CD4-positive, alpha-beta T cell treated with Interferon alpha-2 for 1 hour (primary cell): ENCODE measurements at places on chromosomes 6 and 20.

DNA sequence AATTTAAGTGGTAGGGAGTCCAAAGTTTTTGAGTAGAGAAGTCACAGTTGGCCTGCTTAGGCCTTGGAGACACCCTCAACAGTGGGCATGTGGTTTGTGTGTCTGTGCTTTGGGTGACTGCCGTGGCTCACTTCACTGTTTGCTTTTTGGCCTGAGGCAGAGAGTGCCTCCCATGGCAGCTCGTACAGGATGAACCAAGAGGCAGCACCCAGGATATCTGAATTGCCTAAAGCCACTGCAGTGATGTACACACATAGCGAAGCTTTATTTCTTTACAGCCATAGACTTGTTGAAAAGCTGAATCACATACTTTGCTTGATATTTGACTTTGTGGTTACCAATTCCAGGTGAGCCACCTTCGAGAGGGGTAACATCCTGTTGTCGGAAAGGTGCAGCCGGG lies 21.6 kb downstream of the RREB1 start:
- DNase-seq, result no peak

DNA sequence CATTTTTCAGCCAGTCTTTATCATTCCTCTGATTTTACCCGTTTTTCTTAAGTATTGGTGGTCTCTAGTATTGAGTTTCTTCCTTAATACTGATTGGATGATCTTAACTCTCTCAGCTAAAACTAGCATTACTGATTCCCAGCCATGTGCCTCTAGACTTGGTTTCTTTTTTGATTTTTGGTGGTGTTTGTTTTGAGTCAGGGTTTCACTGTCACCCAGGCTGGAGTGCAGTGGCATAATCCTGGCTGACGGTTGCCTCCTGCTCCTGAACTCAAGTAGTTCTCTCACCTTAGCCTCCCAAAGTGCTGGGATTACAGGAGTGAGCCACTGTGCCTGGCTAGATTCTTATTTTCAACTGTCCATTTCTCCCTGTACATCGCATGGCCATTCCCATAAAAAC lies 24.9 kb downstream of the DPPA5 start:
- no peak for DNase-seq

- no peak for DNase-seq
These were observed 42.2 kb downstream of the C6orf132 start for GRCh38 chr6:42100029-42100901.

DNA sequence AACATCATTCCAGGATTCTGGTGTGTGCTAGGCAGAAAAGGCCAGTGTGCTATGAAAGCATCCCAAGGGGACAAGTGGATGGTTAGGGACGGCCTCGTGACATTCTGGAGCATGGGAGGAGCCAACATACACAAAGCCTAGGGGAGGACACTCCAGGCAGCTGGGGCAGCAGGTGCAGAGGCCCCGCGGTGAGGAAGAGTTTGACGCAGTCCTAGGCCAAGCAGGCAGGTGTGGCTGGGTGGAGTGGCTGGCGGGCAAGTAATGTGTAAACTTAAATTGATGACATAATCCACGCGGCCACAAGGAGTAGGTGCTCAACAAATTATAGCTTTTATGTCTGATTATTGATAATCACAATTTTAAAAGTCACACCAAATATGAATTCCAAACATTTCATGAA lies 93.6 kb downstream of the TMEM242 start:
- no peak for DNase-seq

DNA sequence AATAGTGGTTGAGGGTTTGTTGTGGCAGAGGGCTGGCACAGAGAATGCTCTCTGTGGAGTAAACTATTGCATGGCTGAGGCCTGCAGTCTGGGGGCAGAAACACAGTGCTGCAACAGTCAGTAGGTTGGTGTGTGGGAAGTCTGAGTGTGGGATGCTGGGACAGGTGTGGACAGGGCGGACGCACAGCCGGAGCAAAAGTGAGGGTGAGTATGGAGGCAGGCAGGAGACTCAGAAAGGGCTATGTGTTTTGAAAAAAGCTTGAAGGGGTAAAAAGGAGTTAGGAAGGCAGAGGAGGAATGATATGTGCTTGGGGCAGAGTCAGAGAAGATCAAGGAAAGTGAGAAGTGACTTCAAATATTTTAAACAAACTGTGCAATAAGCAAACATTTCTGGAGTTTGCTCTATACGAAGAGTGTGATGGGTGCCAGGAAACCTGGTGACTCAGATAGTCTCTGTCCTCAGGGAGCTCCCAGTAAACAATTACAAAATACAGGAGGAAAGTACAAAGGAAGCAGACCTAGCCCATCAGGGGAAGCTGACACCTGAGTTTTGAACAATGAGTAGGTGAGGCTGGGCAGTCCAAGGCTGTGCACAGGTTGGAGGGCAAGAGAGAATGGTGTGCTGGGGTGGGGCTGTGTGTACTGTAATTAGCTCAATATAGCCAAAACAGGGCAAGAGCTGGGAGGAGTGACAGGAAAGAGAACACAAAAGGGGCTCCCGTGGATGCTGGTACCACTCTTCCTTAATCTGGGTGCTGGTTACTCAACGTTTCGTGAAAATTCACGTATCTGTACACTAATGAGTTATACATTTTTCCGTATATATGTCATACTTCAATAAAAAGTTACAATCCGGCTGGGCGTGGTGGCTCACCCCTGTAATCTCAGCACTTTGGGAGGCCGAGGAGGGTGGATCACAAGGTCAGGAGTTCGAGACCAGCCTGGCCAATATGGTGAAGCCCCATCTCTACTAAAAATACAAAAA lies 55.2 kb downstream of the PIGU start:
- DNase-seq, result no peak

DNA sequence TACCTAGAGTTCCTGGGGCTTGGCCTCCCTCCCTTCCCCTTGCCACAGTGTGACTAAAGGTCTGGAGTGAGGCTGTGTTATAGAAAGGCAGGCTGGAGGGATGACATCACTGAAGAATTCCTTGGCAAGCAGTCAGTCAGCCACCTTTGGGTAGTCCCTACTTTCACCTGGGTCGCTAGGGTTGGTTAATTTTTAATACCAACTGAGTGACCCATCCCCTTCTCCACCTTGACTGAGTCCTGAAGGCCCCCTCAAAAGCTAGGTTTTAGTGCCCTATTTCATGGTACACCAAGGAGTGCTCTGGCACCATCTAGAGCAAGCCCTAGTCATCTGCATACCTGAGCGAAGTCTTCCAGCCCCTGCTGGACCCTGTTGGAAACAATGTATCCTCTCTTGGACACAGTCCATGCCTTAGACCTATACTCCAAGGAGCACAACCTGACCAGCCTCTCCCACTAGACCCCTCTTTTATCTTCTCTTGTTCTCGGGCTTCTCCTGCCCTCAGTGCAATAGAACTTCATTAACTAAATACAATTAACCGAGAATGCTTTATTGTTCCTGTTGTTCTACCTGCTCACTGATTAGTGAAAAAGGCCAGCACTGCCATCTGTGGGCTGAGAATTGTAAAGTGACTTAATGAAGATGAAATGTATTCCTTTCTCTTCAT lies 44.6 kb downstream of the RIN2 start:
- no peak for DNase-seq

DNA sequence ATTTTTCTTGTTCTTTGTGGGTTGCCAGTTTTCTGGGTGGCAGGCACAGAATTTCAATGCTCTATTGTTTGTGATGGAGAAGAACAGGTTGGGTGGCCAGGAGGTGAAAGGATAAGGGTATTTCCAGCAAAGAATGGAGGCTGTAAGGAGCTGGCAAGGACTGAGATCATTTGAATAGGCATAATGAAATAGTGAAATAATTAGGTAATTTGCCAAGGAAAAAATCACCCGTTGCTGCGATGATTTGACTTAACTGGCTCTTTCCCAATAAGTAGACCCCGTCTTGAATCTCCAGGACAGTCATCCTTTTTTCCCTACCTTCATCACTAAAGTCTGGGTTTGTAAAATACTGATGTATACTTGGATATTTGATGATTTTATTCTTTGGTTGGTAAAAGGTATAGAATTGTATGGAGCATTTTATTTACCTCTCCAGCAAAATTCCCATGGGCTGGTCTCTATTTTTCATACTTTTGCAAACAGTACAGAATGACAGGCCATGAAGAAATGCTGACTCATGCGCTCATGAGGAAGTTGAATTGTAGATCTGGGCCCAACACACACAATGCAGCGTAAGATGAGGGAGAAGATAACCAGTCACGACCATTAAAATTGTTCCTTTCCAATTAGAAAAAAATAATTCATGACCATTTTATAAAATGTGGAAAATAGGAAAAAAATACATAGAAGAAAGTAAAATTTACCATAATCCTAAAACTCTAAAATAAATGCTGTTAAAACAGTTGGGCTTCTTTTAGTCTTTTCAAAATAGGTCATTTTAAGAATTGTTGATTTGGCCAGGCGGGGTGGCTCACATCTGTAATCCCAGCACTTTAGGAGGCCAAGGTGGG lies 2.4 kb upstream of the GCNT2 start:
- DNase-seq, result peak; percentile 26

- DNase-seq, result no peak
These were observed 115.5 kb downstream of the REV3L start for GRCh38 chr6:111367393-111368088.

DNA sequence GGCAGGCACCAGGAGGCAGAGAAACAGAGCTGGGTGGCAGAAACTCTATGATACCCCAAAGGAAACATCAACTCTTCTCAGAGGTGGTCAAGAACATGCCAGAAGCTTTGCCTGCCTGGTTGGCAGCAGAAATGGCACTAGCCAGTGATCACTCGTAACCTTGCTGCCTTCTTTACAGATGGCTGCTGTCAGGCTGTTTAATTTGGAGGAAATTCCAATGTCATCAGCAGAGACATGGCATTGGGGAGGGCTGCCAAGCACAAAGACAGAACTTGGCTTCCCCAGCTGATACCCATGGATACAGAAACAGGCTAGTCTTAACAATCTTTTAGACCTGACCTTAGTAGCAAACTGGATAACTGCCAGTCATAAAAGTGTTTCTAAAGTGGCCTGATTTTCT lies 153.6 kb downstream of the GMPR start:
- no peak for DNase-seq

DNA sequence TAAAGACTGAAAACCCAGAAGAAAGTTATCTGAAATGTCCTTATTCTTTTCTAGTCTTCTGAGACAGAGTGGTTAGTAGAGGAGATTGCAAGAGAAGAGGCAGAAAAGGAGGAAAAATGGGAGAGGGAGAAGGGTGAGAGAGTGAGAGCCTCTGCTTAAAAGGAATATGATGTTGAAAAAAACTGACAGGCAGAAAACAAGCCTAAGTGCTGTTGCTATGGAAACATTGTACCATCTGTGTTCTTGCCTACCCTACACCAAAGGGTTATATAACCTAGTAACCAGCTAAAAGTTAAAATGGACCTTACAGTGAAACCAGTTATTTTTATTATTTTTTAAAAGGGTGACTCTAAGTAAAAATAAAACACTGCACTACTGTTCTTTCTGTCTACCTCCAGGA lies 28.3 kb upstream of the SH3BGRL2 start:
- no peak for DNase-seq

- DNase-seq, result peak; percentile 34
These were observed 670 bp upstream of the COL11A2 start for GRCh38 chr6:33192671-33193602.

GRCh38 chr6:148345578-148345977 lies 2.9 kb downstream of the SASH1 start:
- DNase-seq, result no peak

- DNase-seq, result no peak
These were observed 252.4 kb downstream of the CLIC5 start for GRCh38 chr6:45763281-45763680.

DNA sequence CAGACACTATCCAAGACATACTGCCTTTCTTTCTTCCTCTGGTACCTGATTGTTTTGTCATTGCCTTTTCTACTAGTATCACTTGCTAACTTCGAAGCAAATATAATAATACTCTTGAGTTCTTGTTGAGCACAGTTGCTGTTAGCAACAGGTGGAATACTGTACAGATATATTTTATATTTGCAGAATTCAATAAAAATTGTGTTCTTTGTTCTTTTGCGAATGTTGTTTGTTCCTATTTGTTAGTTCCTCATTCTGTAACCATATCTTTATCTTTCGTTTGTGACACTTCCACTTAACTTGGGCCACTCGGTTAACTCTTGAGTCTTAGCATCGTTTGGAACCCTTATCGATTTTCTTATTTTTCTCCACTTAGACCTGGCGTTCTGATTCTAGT lies 868 bp downstream of the CYB5R4 start:
- no peak for DNase-seq

GRCh38 chr20:62662422-62662821 lies 20.1 kb downstream of the SLCO4A1 start:
- DNase-seq, result no peak

DNA sequence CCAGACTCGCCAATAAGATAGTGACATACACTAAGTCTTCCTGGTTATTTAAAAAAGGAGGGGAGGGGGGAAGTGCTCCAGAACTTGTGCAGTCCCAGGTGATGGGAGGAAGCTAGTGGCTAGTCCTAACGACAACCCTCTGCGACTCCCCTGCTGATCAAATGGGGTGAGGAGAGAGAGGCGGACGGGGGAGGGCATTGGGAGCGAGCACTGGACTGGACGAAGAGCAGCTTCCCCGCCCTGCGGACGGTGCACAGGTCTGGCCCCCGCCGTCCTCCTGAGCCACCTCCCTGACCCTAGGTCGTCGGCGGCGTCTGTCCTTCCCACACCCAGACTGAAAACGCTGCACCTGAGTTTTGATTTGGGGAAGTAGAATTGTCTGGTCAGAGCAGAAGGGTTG lies 2.2 kb upstream of the OLIG3 start:
- no peak for DNase-seq

GRCh38 chr6:109834131-109834530 lies 143.0 kb downstream of the FIG4 start:
- DNase-seq, result no peak

DNA sequence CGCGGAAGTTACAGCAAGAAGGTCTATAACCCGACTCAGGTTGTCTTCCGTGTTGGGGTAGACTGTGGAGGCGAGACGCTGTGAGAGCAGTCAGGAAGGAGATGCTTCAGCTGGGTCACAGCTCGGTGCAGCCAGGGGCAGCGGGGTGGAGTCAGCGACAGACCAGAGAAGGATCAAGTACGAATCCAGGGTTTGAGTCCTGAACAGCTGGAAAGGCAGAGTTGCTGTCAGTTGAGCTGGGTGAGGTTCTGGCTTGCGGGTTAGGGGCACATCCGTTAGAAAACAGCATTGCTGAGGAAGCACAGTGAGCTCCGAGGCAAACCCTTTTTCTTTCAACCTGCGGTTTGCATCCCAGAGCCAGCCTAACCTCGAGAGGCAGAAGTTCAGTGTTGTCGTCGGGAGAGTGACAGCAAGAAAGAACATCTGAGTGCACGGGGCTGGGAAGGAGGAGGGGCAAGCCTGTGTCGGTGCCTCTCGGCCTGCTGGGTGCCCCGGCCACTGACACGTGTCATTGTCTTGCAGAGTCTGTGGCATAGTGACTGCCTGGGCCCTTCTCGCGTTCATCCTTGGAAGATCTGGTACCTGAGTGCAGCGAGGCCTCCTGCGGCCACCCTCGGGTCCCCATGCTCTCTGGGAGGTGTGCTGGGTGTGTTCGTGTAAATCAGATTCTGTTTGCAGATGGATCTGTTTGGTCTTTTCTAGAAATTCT lies 20.0 kb downstream of the PNLDC1 start:
- peak; percentile 41 for DNase-seq

GRCh38 chr6:133804265-133804664 lies 84.6 kb upstream of the TCF21 start:
- DNase-seq, result no peak

GRCh38 chr6:145080651-145081050 lies 654.7 kb downstream of the EPM2A start:
- no peak for DNase-seq
